ENCODE measurements at places on chromosomes 4 and X. TPM values are rescaled to one million over a fixed set of nuclear protein-coding genes. Genes with fewer than 3 reads are reported as not detected.

The BMPR1B gene
- 0.17 TPM for total RNA-seq

The NUDT10 gene
- total RNA-seq: not detected

- no peaks in the 10 kb centered on the region for H3K36me3 ChIP-seq
- H3K27me3 ChIP-seq: no peaks in the 10 kb centered on the region
- no peak for DNase-seq
- H3K27ac ChIP-seq: no peak overlapping the region
Observed at GRCh38 chr4:87853108-87853507, 20.3 kb downstream of the MEPE start.

GRCh38 chr4:4422856-4423499, 36.1 kb downstream of the NSG1 start:
- H3K4me3 ChIP-seq: no peak overlapping the region
- H3K27ac ChIP-seq: no peak overlapping the region
- H3K27me3 ChIP-seq: no peaks in the 10 kb centered on the region
- H3K4me1 ChIP-seq: peaks cover 22% of the 10 kb centered on the region
- peaks cover 22% of the 10 kb centered on the region for H3K36me3 ChIP-seq
- no peak for DNase-seq

- peaks cover 4% of the 10 kb centered on the region for H3K4me1 ChIP-seq
- peak; percentile 57 for DNase-seq
- H3K27ac ChIP-seq: no peak overlapping the region
- no peaks in the 10 kb centered on the region for H3K36me3 ChIP-seq
- H3K4me3 ChIP-seq: no peak overlapping the region
Observed at GRCh38 chr4:75995727-75996126, 5.0 kb upstream of the SDAD1 start.

DNA sequence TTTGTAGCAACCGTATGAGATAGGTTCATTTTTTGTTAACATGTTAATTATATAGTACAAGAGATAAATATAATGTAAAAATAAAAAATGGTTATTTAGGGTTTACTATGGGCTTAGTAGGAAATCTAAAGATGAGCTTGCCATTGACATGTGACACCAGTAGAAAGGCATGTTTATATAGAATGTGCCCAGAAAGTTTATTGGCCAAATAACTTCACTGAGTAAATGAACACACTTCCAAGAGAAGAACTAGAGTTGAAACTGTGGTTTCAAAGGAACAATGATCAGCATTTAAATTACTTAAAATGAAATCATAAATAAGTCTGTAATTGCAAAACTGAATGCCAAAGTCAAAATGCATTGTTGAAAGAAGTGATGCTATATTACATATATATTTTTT, 503.3 kb downstream of the STPG2 start:
- no peak overlapping the region for H3K4me3 ChIP-seq
- DNase-seq: no peak
- H3K4me1 ChIP-seq: no peaks in the 10 kb centered on the region
- H3K27ac ChIP-seq: no peak overlapping the region

GRCh38 chrX:31061091-31061490, 10.8 kb downstream of the FTHL17 start:
- H3K27me3 ChIP-seq: no peaks in the 10 kb centered on the region
- H3K4me3 ChIP-seq: no peak overlapping the region
- H3K36me3 ChIP-seq: no peaks in the 10 kb centered on the region
- H3K27ac ChIP-seq: no peak overlapping the region
- no peaks in the 10 kb centered on the region for H3K4me1 ChIP-seq

GRCh38 chr4:140296335-140297220, 76.9 kb upstream of the SCOC start:
- DNase-seq: no peak
- H3K27ac ChIP-seq: no peak overlapping the region
- H3K27me3 ChIP-seq: no peaks in the 10 kb centered on the region
- H3K36me3 ChIP-seq: no peaks in the 10 kb centered on the region
- no peak overlapping the region for H3K4me3 ChIP-seq

DNA sequence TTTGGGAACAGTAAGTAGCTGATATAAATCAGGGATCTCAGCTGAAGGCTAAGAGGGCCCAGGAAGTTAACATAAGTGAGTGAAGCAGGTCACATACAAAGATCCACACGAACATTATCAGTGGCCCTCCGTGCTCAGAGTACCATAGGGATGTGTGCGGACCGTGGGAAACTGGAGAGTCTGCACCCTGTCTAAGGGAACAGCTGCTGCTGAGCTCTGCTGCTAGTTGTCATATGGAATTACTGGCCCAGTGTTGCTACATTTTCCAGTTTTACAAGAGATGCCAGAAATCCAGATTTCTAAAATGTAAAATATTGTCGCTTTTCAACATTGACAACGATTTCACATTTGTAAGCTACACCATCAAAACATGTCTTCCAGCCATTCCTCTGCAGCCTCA, 90.5 kb downstream of the RTL5 start:
- no peaks in the 10 kb centered on the region for H3K36me3 ChIP-seq
- no peak overlapping the region for H3K4me3 ChIP-seq
- H3K27me3 ChIP-seq: no peaks in the 10 kb centered on the region
- no peak for DNase-seq

DNA sequence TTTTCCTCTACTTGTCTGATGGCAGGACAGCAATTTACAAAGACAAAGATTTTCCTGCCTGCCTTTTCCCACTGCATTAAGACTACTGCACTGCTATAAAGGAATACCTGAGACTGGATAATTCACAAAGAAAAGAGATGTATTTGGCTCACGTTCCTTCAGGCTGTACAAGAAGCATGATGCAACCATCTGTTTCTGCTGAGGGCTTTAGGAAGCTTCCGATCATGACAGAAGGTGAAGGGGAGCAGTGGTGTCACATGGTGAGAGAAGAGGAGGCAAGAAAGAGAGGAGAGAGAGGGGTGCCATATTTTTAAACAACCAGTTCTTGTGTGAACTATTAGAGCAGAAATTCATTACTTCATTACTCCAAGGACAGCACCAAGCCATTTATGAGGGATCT, 617.1 kb upstream of the HTR2C start:
- H3K27me3 ChIP-seq: no peaks in the 10 kb centered on the region
- no peaks in the 10 kb centered on the region for H3K36me3 ChIP-seq
- no peak overlapping the region for H3K27ac ChIP-seq
- DNase-seq: no peak
- H3K4me3 ChIP-seq: no peak overlapping the region
- no peaks in the 10 kb centered on the region for H3K4me1 ChIP-seq

- no peaks in the 10 kb centered on the region for H3K27me3 ChIP-seq
- peaks cover 68% of the 10 kb centered on the region for H3K4me1 ChIP-seq
- no peak for DNase-seq
- H3K36me3 ChIP-seq: no peaks in the 10 kb centered on the region
- peak overlapping the region; percentile 71 for H3K27ac ChIP-seq
Observed at GRCh38 chrX:150694738-150695410, 1.7 kb downstream of the MTMR1 start.
